ENCODE measurements at places on chromosomes 12 and 14.

DNA sequence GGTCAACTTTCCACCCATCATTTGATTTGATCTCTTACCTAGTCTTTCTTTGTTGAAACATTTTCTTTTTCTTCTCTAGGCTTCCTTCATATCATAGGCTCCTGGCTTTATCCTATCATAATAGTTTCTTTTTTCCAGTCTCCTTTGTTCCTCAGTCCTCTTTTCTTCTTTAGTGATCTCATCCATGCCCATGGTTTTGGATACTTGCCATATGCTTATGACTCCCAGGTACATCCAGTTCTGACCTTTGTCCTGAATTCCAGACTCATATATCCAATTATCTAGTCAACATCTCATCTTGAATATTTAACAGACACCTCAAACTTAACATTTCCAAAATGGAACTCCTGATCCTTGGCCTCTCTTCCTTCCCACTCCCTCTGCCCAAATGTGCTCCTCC lies 36.1 kb upstream of the KRAS start:
- DNase-seq, result no peak

GRCh38 chr12:89345376-89345775 lies 6.9 kb downstream of the DUSP6 start:
- no peak for DNase-seq

DNA sequence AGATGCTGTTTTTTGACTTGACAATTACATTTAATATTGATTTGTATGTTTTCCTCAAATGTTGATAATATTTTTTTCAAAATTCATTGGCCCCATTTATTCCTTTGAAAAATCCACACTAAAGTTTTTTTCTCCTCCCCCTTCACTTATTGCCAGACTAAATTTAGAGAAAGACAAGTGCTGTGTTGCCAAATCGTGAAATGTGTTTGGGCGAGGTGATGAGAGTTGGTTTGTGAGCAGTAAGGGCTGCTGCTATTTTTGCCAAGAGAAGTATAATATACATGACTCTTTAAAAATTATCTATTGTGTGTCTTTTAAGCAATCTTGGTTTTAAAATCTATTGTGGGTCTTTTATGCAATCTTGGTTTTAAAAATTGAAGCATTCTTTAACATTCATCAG lies 188.9 kb downstream of the PPFIA2 start:
- no peak for DNase-seq

GRCh38 chr12:52243856-52244614 lies 11.0 kb downstream of the KRT7 start:
- DNase-seq, result no peak

- DNase-seq, result no peak
These were observed 22.1 kb downstream of the COCH start for GRCh38 chr14:30896435-30896834.

- DNase-seq, result no peak
These were observed 24.1 kb downstream of the ATP5MC2 start for GRCh38 chr12:53651737-53652136.

GRCh38 chr14:20830831-20831230 lies 28.2 kb upstream of the RNASE1 start:
- no peak for DNase-seq

DNA sequence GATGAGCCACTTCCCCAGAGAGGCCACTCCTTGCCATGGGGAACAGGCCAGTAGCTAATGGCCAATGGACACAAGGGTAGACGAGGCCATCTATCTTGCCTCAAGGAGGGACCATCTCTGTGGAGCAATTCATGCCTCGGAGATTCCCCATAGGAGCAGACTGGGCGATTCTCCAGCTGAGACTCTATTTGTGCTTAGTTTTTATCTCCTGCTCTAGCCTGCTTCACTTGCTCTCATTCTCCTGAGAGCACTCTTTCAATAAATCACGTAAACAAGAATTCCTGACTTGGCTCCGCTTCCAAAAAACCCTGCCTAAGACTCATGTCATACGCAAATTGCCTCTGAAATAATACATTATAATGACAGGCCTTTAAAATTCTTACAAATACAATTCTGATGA lies 396.4 kb upstream of the USP15 start:
- no peak for DNase-seq

All from B cell (primary cell).